Activated CD8-positive, alpha-beta memory T cell treated with anti-CD3 and anti-CD28 coated beads for 24 hours (primary cell): ENCODE measurements at places on chromosomes 3 and 15.

DNA sequence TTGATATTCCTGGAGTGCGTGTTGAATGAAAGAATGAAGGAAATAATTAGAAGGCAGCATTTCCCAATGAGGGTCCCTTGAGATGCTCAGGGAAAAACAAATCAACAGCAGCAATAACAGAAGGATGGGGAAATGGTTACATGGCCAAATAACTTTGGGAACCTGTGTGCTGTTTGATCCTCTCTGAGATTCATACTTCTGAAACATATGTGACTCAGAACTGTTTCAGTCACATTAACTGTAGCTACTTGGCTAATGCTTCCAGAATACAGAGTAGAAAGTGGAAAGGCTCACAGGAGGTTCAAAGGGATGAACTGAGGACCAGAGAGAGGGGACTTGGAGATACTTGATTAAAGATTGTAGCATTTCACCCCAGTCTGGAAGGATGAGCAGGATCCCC lies 258.2 kb downstream of the SLCO3A1 start:
- DNase-seq: no peak

DNA sequence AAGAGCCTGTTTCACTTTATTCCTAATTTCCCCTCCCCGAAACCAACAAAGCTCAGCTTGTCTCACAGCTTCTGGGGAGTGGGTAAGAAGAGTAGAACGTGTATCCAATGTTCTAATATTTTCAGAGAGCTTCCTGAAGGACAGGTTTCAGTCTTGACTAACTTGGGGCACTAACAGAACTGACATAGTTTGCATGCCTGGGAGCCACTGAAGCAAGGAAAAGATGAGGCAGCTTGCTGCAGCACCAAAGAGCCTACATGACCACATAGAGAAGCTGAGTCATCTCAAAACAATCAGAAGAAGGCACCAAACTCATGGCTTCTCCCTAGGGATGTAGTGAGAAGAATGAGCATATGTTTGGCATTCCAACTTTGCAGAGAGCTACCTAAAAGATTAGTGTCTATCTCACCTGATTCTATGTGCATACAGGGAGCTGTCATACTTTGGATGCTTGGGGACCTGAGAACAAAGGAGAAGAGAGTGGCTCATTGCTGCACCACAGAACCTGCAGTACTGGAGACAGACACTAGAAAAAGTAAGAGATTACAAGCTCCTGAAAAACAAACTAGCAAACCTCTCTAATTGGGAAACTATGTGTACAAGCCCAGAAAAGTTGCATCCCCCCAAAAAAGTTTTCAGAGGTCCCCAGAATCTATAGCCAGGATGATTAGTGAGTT lies 86.9 kb downstream of the DCLK3 start:
- DNase-seq: no peak

GRCh38 chr3:72951259-72951722 lies 45.3 kb upstream of the PPP4R2 start:
- DNase-seq: peak; percentile 52

DNA sequence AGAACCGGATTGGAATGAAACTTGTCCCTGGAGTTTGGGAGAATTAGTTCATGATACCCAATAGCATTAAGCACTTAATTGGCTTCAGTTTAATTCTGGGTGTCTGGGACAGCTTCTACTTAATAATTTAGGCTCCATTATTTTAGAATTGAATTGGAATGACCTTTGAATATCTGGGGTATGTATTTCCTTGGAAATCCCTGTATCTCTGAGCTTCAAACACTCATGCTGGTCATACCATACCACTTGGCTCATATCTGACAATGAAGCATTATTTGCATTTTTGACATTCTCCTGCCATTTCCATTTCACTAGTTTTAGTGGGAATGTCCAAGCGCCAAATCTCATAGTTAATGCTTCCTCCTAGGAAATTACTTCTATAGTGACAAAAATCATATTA lies 393.1 kb downstream of the DIPK2A start:
- DNase-seq: no peak

DNA sequence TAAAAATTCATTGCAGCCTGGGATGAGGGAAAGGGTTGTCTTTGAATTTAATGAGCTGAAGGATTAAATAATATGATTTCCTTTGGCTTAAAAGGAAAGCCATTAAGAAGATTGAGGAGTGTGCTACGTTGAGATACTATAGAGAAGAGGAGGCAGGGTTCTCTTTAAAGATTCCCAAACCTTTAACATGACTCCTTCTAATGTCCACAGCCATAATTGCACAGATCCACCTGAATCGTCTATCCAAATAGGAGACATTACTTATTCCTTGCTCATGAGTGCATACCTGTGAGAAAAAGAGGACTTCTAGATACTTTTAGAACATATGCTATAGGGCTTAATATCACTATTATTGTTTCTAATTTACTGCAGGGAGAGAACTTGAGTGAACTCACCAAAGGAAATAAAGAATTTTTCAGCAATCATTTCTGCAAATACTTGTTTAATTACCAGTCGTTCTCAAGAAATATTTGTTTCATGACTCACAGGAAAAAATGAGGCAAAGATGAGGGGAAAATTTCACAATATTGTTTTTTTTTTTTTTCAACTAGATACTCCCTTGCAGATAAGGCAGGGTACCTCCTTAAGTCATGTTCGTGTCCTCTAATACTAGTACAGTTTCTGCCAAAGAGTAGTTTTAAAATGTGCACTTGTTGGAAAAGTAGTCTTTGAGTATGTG lies 8.9 kb upstream of the SUCNR1 start:
- no peak for DNase-seq

GRCh38 chr15:48096813-48097212 lies 24.0 kb upstream of the SLC24A5 start:
- DNase-seq: no peak

GRCh38 chr3:44554626-44555592 lies at the start of gene ZKSCAN7:
Gene ZKSCAN7, plus strand, starts transcription at chr3:44555193. Its CDS starts 1,855 bp downstream, at chr3:44557048.
- DNase-seq: peak; percentile 87

DNA sequence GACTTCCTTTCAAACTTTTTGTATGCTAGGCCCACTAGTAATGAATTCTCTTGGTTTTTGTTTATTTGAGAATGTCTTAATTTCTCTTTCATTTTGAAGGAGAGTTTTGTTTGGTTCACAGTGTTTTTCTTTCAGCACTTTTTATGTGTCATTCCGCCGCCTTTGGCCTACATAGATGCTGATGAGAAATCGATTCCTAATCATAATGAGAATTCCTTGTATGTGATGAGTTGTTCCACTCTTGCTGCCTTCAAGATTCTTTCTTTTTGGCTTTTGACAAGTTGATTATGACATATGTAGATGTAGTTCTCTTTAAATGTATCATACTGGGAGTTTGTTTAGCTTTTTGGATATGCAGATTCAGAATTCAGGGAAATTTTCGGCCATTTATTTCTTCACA lies 35.5 kb downstream of the CERS3 start:
- no peak for DNase-seq

- DNase-seq: no peak
These were observed 488.2 kb upstream of the NECTIN3 start for GRCh38 chr3:110583373-110583935.

- DNase-seq: peak; percentile 73
These were observed 48.2 kb upstream of the IGF1R start for GRCh38 chr15:98599909-98600691.

- DNase-seq: no peak
These were observed 5.4 kb upstream of the TRIM59 start for GRCh38 chr3:160454995-160455394.

DNA sequence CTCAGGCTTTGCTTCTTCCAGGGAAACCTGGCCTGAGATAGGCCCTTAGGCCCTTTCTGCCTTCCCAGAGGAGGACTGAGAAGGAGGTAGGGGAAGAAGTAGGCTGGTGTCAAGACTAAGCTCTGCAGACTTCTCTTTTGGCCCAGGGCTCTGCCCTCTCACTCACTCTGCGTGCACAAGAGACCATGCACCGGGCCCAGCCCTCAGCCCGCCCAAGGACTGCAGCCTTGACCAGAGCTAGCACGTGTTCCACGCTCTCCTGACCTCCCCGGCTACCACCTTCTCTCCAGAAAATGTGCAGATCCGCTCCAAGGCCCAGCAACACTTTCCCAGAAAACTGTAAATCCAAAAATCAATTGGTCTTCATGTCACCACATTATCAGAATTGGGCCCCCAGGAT lies 59.8 kb downstream of the SEMA5B start:
- DNase-seq: no peak

DNA sequence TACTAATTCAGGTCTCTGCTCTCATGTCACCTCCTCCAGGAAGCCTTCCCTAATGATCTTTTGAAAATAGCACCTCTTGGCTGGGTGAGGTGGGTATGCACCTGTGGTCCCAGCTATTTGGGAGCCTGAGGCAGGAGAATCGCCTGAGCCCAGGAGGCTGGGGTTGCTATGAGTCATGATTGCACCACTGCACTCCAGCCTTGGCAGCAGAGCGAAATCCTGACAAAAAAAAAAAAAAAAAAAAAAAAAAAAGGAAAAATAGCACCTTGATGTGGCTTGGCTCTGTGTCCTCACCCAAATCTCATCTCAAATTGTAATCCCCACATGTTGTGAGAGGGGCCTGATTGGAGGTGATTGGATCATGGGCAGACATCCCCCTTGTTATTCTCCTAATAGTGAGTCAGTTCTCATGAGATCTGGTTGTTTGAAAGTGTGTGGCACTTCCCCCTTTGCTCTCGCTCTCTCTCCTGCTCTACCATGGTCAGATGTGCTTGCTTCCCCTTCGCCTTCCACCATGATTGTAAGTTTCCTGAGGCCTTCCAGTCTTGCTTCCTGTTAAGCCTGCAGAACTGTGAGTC lies 11.2 kb upstream of the RNU6-1 start:
- DNase-seq: peak; percentile 37

GRCh38 chr3:55332176-55332575 lies 154.9 kb downstream of the WNT5A start:
- DNase-seq: no peak

DNA sequence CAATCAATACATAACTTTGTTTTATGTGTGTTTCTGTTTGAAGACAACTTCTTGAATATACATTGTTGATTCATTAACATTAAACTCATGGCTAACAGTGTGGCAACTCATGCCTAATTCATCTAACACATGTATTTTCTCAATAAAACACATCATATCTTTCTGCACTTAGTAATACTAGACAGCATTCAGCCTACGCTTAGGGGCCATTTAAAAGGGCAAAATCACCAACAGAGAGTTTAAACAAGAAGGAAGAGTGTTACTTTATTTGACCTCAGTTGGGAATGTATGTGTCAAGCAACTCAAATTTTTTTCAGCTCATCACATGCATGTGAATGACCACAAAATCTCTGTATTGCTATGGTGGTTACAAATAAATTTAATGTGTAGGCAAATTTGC lies 128.8 kb upstream of the AADACL2 start:
- DNase-seq: no peak

DNA sequence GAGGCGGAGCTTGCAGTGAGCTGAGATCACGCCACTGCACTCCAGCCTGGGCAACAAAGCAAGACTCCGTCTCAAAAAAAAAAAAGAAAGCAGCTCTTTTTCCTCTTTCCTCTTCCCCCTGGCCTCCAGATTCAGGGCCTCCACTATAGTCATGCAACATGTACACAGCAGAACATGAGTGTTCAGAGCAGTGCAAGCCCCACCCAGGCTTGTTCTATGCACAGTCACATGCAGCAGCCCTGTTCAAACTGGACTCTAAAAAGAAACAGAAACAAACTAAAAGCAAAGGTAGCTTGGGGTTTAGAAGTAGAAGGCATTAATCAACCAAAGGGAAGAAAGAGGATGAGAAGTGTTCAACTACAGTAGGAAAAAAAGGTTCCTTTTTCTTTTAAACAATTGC lies 11.8 kb downstream of the SHQ1 start:
- no peak for DNase-seq

DNA sequence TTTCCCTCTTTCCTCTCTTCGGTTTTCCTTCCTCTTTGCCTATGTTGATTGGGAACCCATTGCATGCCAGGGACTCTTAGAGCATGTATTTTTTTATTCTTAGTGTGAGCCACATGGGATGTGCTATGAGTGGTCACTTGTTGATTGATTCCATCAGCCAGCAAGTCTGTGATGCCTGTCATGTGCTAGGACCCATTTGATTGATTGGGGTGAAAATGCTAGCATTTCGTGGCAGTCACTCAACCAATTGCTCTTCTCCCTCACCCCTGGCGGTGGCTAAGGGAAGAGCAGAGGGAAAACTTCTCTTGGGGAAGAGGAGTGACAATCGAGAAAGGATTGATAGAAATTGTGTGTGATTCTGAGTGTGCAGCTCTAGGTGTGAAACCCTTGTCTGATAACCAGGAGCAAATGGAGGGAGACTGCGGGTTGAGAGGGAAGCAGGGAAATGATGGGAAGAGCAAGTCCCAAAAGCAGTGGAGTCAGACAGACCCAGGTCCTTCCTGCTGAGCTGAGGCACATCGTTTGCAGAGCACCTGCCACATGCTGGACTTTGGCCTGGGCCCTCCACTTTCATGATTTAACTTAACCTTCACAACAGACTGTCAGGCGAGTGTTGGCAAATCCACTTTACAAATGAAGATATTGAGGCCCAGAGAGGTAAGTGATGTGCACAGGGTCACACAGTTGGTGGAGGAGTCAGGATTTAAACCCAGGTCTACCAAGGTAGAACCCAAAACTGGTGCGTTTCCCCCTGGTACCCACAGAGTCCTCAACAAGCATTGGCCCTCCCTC lies 40.0 kb downstream of the SLC6A11 start:
- DNase-seq: no peak

DNA sequence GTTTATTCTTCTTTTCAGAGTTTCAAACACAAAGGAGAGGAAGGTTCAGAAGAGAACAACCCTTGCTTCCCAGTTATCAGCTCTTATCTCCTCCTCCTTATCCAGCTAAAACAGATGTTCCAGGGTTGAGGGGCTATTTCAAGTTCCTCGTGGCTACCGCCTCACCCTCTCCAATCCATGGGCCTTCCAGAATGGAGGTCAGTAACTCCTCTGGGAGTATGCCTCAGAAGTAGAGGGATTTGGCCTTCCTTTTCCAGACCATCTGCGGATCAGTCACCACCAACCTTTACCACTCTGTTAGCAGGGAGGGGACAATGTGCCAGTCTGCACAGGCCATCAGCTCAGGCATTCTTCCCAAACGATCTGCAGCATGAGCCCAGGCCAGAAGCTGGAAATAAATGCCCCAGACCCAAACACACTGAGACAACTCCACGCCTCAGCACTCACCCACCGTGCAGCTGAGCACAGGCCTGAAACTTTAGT lies 14.8 kb downstream of the HTR3C start:
- DNase-seq: no peak

DNA sequence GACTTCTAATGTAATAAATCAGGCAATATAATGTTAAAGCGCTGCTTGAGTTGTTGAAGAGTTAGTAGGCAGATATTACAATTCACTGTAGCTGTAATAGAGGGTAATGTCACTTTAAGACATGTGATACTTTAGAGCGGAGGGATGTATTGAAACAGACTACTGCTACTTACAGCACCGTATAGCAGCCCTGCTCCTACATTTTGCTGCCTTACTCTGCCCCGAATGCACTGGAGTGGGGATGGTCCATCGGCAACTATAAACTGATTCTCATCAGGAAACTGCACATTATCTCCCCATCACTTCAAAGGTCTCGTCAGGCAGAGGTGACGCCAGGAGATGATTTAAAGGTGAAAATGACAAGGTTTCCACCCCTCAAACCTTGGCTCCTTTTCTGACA lies 349.7 kb upstream of the SUCLG2 start:
- DNase-seq: no peak

DNA sequence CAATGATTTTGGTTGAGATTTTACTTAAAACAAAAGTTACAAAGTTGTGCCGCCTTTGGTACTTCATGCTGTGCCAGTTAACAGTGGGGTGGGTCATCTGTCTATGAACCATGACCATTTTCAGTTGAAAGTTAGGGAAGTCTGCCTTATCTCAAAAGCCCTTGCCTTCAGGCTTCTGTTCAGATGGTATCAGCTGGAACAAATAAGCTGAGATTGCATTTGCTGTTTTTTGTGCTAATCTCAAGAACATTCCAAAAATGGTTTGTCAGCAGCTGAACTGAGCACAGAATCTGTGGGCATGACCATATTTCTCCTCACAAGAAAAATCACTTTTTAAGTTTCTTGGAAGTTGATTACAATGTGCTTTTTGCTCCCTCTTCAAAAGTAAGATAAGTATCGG lies 142.3 kb downstream of the IL5RA start:
- no peak for DNase-seq
